Cardiac fibroblast (primary cell): ENCODE measurements at places on chromosomes 13 and 19.

- no peak for DNase-seq
Observed at GRCh38 chr13:46656786-46657185, 103.8 kb downstream of the LRCH1 start.

- DNase-seq, result peak; percentile 16
Observed at GRCh38 chr19:49020931-49021895, 2.9 kb downstream of the CGB3 start.

GRCh38 chr19:1355568-1356507 lies 27.9 kb upstream of the NDUFS7 start:
- DNase-seq, result peak; percentile 39

GRCh38 chr13:87712012-87712411 lies 40.8 kb downstream of the SLITRK5 start:
- no peak for DNase-seq
